ENCODE measurements at places on chromosomes 3 and 15.

GRCh38 chr3:23548706-23549105 is 257.0 kb upstream of the UBE2E1 start:
- DNase-seq = no peak

- DNase-seq = no peak
These were observed 221.3 kb upstream of the NSMCE3 start for GRCh38 chr15:29490747-29491471.

DNA sequence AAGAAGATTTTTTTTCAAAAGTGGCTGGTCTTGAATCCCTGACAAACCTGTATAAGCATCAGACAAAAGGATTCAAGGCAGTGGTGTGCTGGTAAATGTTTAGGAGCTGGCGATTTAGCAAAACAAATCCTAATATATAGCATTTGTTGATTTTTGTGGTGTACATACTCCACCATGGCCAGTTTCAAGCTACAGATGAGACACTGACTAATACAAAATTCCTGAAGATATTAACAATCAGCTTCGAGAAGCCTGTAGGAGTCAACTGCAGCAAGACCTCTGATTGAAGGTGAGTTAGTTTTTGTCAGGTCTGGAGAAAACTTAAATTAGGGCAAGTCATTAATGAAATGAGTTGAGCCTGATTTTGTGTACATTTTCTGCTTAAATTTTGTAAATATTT is 6.7 kb downstream of the STRIT1 start:
- no peak for DNase-seq

- DNase-seq = no peak
These were observed 30.8 kb upstream of the MAP3K13 start for GRCh38 chr3:185332026-185332735.

- DNase-seq = no peak
These were observed 137.7 kb downstream of the IGF1R start for GRCh38 chr15:98785807-98786621.

DNA sequence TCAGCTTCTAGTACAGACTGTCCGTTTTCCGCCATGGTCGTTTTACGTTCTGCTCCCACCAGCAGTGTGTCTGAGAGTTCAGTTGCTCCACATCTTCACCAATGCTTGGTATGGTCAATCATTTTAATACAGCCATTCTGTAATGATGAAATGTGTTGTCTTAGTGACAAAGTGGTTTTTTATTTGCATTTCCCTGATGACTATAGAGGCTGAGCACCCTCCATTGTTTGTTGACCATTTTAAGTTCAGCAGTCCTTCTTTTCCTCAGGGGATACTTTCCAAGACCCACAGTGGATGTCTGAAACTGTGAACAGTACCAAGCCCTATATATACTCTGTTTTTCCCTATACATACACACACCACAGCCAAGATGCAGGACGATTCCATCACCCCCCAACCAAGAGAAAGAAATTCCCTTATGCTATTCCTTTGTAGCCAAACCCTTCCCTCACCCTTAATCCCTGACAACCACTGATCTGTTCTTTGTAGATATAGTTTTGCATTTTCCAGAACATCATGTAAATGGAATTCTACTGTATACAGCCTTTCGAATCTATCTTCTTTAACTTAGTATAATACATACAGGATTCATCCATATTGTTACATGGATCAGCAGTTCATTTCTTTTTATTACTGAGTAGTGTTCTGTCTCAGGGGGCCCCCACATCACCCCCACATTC is 55.9 kb downstream of the C3orf20 start:
- no peak for DNase-seq

DNA sequence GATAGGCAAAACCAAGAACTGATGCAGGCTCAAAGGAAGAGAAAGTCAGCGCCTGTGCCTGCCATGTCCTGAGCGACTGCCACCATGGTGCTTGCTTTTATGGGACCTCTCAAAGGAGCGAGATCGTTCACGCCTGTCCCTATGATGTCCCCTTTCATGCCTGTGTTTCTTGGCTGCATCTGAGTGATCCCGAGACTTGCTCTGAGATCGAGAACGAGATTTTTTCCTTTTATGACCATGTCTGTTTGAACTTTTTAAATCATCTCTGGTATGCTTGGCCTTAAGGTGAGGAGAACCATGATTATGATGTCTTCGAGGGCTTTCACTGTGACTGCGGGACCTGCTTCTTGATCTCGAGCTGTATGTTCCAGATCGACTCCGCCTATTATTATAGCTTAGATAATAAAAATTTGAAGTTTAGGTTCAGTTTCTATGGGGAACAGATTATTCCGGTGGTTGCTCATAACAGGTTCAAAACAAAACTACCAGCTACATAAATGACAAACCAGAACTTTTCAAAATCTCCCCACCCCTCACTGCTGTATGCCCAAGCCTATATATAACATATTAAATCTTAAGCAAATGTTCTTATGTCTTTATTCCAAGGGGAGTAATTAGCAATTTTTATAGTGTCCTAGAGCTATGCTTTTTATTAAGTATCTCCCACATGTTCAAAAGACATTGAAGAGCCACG is 11.6 kb downstream of the CCNL1 start:
- DNase-seq = no peak

GRCh38 chr3:52272831-52273230 is 5.6 kb downstream of the WDR82 start:
- no peak for DNase-seq

DNA sequence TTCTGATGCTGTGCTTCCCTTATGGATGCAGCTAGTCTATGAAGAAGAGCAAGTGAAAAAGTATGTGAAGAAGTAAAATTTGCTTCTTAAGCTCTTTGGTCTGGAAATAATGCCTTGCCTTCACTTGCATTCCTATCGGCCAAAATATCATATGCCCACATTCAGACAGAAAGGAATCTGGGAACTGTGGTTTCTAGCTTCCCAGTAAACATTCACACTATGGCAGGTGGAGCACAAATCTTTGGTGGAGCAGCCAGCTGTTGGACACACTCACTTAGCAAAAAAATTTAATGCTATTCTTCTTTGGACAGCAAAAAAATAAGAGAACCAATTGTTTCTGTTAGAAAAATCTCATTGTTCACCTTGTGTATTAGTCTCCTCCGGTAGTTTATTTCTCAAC is 12.3 kb upstream of the COL6A6 start:
- DNase-seq = no peak

- DNase-seq = no peak
These were observed 18.3 kb downstream of the MAGEL2 start for GRCh38 chr15:23629234-23629805.

GRCh38 chr3:17238023-17238422 is 353.3 kb downstream of the PLCL2 start:
- DNase-seq = no peak

DNA sequence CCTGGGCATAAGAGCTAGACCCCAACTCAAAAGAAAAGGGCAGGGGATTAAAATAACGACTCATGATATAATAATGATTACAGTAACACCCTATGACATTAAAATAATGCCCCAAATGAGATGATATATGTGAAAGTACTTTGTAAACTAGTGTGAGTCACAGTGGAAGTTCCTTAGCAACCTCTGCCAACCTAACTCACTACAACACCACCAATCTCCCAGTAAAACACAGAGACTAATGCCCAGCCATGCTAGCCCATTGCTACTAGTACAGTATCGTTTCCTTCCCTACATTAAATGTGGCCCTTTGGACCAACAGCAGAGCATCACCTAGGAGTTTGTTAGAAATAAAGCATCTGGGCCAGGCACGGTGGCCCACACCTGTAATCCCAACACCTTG is 11.2 kb upstream of the ADAMTS7 start:
- DNase-seq = no peak

DNA sequence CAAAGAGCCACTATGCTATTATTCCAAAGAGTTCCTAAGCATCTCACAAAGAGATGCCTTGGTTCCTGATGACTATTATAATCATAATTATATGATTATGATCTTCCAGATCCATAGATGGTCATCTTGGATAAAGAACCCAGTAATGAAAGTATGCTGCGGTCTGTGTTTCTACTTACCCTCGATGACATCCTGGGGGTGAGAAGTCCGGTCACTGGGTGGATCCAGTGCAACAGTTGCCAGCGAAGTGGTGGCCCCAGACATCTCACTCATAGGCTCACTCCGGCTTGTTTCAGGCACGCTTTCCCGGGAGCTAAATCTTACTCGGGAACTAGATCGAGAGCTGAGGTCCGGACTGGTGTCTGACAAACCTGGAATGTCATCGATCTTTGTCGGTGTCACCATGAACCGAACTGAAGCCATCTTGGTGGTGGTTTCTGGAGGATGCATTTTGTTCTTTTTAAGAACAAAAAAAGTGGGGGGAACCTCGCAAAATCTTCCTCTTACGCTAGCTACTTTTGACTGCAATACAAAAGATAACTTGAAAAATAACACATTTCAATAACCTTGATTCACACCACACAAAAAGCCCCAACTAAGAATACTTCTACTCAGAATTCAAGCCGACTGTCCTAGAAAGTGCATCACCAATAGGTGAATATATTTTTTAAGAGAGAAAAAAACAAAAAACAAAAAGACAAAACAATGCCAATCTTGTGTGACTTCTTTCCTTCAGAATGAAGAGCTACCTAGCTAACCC is 1.2 kb downstream of the SLC12A6 start:
- DNase-seq = no peak

DNA sequence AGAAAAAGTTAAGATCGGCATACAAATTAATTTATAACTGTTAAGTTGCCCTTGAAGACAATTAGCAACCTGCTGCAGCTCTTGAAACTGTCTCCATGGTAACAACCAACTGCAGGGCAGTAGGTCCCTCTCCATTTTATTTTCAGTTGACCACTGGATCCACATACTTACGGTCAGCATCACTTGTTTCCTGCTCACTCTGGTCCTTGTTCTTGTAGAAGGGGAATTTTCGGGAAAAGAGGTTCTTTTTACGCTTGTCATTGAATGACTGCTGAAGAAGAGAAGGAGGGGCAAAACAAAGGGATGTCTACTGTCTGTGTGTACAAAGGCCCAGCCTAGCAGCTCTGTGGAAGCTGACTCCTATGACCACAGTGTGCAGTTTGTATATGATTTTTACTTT is 46.8 kb upstream of the MELTF start:
- no peak for DNase-seq

DNA sequence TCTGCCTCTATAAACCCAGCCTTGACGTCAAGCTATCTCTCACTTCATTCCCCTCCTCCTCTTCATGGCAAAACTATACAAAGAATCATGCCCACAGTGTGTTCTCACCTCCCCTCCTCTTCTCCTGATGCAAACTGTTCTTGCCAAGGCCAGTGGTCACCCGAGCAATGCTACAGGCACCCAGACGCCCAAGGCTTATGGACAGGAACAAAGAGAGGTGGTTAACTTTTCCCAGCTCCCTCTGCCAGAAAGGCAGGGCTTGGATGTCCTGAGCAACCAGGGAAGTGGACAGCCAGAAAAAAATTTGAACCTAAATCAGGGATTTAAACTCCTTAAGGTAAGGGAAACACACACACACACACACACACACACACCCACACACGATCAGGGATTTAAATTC is 5.1 kb downstream of the SLC41A3 start:
- no peak for DNase-seq

GRCh38 chr15:23524816-23525215 is 40.7 kb upstream of the MKRN3 start:
- no peak for DNase-seq

DNA sequence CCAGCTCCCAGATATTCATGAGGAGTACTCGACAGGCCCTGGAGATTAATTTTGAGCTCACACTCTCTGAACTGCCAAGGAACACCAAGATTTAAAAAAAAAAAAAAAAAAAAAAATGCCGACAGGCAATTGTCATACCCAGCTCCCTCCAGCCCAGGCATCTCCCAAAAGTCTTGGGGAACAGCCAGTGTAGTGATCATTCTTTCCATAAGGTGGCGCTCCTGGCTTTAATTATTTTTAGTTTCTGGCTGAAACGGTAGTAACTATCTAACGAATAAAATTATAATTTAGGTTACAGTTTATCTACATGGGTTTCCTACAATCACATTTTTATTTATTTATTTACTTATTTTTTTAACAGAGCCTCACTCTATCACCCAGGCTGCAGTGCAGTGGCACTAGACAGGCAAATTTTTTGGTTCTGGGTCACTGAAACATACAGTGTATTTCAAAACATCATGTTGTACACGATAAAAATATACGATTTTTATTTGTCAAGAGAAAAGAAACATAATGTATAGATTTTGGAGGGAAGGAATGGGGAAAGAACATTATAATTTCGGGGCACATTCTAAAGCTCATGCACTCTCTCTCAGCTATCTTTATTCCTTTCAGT is 157.3 kb downstream of the ADAMTS9 start:
- DNase-seq = no peak

DNA sequence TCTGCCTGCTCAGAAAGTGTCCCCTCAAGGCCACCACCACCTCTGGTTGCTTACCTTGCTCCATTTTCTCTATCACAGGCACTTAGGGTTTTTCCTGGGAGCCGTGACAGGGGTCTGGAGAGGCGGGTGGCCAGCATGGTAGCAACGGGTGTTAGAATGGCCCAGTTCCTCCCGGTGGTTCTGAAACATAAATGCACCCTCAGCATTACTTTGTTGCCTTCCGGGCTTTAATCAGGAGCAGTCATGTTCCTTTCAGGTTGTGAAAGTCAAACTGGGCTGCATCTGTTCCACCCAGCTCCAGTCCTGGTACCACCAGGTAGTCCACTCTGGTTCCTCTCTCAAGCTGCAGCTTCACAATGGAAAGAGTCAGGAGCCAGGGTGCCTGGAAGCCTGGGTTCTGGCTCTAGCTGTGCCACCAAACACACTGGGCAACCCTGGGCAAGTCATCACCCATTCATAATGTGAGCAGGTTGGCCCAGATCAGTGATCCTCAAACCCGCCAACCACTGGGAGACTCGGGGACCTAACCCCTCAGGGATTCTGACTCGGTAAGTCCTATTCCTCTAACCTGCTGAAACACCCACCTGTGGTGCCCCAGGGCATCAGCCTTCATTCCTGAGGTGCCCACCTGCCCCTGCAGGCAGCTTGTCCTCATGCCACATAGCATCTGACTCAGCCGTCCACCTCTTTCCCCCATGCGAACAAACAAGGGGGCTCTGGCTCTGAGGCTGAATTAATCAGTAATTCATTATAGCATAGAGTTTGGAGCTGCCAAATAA is 9.3 kb downstream of the BDH1 start:
- no peak for DNase-seq

GRCh38 chr15:69049976-69050375 is 35.5 kb downstream of the NOX5 start:
- DNase-seq = no peak

DNA sequence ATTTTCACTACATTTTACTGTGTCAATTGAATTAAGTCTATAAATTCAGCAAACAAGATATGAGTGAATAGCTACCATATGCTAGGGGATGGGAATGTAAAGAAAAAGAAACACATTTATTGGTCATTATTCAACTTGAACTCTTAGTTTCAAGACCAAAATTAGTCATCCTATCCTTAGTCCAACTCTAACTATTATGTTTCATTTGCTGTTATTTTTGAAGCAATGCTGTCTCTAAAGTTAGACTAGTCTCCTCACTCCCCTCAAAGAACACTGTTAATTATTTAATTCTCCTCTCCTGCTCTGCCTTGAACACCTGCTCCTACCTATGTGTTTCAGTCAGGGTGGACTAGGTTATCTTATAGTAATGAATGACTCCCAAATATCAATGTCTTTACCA is 920.9 kb downstream of the TUSC7 start:
- no peak for DNase-seq

- DNase-seq = no peak
These were observed 99.6 kb upstream of the ETV5 start for GRCh38 chr3:186208296-186208989.

GRCh38 chr3:9403463-9403862 is 6.0 kb downstream of the SETD5 start:
- DNase-seq = no peak
